G401 (cell line): ENCODE measurements at places on chromosomes 4 and X.

DNA sequence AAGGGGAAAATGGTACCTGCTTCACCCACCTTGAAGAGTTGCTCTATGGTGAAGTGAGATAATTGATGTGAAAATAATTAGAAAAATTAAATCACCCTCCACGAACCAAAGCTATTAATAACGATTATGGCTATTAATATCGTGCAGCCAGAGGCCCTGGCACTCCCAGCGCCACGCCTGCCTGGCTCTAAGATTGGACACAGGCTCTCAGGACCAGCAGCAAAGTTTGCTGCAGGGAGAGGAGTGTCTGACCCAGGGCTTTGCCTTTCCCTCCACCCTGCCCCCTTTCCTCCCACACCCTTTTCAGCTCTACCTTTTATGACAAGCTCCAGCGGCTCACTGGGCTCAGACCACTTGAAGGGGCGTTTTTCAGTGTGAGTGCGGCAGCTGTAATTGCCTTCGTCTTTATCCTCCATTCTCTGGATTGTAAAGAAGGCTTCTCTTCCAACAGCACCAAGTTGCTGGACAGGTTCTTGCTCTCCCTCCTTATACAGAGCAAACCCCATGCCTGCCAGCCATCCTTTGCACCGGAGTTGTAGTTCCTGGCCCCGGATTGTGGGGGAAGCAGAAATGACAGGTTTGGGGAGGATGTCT lies 11.5 kb downstream of the IGSF1 start:
- DNase-seq = no peak

DNA sequence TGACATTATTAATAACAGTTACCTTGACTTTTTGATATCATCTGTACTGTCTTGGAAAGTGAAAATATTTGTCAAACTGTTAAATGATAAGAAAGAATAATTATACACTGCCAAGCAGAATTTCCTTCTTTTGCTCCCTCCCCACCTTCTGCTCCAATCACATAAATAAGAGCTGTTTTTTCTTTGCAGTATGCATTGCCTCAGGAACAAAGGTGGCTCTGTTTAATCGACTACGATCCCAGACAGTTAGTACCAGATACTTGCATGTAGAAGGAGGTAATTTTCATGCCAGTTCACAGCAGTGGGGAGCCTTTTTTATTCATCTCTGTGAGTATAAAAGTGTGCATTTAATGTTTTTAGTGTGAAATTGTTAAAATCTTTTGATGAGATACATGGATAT lies 66.1 kb downstream of the CCKAR start:
- no peak for DNase-seq

DNA sequence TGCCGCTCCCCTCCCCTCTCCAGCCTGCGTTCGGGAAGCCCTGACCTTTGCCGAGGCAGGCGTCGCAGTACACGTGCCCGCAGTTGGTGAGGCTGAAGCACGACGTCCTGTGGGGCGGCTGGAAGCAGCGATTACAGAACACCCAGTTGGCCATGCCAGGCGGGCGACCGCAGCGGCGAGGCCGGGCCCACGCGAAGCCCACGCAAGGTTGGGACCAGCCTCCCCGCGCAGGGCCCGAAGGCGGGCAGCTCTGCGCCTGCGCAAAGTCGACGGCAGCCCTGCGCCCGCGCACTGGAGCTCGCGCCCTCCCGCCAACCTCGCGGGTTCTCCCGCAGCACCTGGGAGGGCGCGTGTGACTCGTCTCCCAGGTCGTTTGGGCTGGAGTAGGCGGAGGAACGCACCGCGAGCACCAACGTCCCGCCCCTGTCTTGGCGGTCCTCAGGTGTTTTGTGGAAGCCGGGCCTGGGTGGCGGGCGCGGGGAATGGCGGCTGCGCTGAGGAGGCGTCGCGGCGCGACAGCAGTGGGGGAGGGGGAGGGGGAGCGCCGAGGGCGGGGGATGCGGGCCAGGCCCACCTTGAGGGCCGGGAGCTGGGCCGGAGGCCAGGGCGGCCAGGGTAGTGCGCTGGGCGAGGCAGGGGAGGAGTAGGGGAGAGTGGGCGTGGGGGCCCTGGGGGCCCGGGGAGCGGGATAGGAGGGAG lies at the start of gene RNF212:
TSS of gene RNF212 (minus strand) at position 254 of the 699 bp plus-strand sequence. CDS start at position 154, 100 bp downstream.
- DNase-seq = peak; percentile 11

- DNase-seq = no peak
Observed at GRCh38 chr4:103092245-103092644, 7.4 kb downstream of the BDH2 start.

DNA sequence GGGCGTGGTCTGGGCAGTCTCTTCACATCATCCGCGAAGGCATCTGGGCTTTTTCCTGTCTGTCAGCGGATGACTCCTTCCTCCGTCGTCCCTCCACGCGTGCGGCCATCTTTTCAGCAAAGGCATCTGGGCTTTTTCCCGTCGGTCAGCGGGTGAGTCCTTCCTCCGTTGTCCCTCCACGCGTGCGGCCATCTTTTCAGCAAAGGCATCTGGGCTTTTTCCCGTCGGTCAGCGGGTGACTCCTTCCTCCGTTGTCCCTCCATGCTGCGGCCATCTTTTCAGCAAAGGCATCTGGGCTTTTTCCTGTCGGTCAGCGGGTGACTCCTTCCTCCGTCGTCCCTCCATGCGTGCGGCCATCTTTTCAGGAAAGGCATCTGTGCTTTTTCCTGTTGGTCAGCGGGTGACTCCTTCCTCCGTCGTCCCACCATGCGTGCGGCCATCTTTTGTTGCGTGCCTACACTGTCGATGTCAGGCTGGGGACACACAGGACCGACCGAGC lies 12.3 kb upstream of the TMEM271 start:
- DNase-seq = no peak

DNA sequence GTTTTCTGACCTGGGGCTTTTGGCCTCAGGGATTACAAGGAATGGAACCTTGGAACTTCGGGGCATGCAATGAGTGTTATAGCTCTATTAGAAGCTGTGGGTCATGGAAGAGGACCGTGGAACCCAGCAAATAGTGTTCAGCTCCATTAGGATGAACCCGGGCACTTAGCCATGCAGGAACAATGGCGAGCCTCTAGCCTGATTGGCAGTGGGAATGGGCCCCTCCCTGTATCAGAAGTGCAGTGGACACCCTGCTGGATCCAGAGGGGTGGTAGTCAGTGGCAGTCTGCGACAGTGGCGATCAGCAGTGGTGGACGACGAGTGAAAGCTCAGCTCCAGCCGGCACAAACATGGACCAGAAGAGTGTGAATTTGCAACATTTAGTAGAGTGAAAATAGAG lies 315.4 kb upstream of the TECRL start:
- DNase-seq = no peak

DNA sequence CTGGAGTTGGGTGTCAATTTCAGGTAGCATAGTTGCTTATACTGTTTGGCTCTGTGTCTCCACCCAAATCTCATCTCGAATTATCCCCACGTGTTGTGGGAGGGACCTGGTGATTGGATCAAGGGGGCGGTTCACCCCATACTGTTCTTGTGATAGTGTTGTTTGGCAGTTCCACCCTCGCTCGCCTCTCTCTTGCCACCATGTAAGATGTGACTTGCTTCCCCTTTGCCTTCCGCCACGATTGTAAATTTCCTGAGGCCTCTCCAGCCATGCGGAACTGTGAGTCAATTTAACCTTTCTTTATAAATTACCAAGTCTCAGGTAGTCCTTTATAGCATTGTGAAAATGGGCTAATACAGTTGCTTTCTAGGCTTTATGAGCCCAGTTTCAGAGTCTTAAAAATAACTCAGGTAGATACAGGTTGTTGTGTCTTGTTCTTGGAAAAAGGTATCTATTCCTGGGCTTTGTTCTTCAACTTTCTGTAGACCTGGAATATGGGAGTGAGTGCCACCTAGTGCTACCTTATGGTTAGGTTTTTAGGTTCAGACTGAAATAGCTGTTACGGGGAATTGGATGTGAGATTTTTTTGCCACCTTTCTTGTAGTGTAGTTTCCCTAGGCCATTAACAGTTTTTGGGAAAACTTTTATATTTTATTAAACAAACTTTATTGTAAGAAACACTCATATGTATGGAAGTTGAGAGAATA lies 15.6 kb downstream of the PGK1 start:
- DNase-seq = peak; percentile 23

GRCh38 chr4:127237581-127237980 lies 395.2 kb upstream of the INTU start:
- no peak for DNase-seq

DNA sequence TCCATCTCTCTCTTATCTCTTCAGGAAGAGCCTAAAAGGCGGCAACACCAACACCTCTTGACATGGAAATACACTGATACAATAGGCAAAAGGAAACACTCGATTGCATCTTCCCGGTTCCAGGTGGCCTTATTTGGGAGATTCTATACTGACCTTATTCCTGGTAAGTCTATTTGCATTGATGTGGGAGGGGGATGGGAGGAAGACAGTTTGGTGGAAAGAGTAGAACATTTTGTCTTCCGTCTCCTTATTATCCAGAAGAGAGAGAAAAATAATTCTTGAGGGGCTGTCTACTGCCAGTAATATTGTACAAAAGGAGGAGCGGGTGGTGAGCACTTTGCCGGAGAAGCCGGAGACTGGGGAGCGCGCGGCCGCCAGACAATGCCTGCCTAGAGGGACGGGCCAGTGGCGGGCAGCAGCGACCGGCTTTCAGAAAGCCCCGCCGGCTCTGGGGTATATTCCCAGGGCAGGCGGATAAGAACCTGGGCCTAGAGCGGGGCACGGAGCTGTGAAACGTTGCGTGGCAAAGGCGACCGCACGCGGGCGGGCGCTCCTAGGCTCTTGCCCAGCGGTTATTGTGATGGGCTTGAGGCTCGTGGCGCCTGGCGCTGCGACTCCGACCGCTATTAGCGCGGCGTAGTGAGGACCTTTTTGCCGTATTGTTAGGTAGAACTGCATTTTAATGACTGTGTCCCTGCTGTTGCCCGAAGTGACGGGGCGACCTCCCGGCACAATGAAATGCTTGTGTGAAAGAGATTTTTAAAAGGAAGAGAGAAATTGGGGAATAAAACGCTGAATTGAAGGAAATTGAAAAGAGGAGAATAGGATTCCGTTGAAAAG lies 518 bp downstream of the PRDM8 start:
- DNase-seq = no peak

GRCh38 chrX:2828959-2829411 lies 255 bp downstream of the GYG2 start:
- no peak for DNase-seq

GRCh38 chr4:7549866-7550265 lies 115.1 kb upstream of the PSAPL1 start:
- DNase-seq = no peak

DNA sequence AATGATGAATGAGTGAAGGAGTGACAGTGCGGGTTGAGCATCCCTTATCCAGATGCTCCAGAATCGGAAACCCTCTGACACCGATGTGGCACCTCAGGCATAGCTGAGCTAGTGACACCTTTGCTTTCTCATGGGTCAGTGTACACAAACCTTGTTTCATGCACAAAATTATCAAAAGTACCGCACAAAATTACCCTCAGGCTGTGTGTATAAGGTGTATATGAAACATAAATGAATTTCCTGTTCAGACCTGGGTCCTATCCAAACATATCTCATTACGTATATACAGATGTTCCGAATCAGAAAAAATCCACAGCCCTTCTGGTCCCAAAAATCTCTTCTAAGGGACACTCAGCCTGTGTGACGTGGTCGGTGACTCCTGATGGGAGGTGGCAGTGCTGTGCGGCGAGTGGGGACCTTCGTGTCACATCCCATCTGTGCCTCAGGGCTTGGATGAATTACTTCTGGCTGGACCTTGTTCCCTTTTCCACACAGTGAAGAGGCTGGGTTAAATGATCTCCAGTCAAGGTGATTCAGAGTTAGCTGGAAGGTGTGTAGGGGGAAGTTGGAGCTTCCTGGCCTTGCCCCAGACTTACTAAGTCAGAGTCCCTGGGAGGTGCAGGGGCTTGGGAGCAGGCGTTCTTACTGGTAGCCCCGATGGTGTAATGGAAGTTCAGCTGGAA lies 18.8 kb downstream of the RGS12 start:
- DNase-seq = no peak

GRCh38 chrX:139532834-139533233 lies 2.3 kb downstream of the F9 start:
- DNase-seq = no peak

DNA sequence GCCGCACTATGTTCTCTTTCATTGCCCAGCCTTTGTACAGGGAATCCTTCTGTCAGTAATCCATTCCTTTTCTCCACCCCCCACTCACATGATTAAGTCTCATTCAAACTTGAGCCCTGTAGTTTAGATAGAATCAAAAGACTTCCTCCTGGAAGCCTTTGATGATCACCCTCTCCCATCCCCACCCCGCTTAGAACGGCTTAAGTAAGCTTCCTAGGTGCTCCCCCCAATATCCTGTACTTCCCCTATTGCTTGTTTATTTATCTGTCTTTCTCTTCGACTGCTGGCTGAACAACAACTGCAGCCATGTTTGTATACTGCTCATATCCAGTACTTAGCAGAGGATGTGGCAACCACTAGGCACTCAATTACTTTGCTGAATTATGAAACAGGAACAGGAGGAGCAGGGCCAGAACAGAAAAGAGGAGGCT lies 38.5 kb upstream of the GPC3 start:
- no peak for DNase-seq

DNA sequence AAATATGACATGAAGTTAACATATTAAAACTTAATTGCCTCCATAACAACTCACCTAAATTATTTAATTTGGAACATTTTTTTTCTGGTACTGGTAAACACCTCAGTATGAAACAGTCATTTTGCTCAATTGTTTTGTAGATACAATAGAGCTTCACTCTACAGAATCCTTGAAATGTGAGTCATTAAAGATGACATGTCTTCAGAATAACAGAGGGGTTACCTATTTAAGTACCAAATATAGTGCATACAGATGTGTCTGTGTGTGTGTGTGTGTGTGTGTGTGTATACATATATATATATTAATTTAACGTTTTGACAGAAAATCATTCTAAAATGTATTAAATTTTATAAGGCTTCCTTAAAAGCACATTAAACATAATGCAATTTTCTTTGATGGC lies 297.6 kb downstream of the INPP4B start:
- DNase-seq = no peak

GRCh38 chrX:87409113-87409841 lies 108.3 kb upstream of the KLHL4 start:
- DNase-seq = no peak

- no peak for DNase-seq
Observed at GRCh38 chrX:12789976-12790375, 1.2 kb upstream of the PRPS2 start.

DNA sequence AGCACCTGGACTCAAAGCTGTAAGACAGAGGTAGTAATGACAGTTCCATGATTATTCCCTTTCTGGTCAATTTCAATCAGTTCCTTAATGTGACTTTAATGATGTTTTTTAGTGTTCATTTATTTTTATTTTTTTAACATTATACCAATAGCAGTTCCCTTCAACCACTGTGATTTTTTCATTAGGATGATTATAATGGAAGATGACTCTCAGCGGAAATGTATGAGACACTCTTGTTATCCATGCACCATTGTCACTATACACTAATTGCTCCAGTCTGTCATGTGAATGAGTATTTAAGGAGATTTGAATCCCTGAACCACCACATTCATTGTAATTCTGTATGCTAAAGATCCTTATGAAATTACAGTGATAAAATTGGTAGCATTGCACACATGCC lies 2102.3 kb upstream of the AGA start:
- DNase-seq = no peak

- peak; percentile 11 for DNase-seq
Observed at GRCh38 chr4:52298444-52298843, 247.3 kb downstream of the SPATA18 start.
